ENCODE measurements at places on chromosomes 7 and 10.

GRCh38 chr7:138665249-138665648 is 35.9 kb downstream of the SVOPL start:
- no peak for DNase-seq

DNA sequence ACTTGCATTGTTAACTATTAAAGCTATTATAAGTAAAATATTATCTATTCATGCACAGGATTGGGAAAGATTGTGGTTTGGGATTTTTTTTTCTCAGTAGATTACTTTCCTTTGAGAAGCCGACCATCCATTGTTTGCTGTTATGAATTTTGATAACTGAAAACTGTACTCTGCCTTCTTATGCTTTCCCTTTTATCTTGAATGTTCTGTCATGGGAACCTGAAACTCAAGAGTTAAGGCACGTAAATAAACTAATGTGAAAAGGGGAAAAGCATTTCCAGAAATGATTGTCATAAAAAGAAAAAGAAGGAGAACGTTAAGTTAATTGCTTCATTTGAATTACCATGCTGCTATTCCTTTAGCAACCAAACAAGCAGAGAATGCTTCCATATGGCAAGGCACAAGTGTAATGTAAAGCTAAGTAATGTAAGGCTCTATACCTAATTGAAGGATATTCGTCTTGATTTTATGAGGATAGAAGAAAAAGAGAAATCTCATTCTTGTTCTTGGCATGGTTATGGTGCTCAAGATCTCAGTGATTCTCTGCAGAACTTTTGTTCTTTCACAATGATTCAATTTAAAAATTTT is 370.8 kb downstream of the AUTS2 start:
- no peak for DNase-seq

DNA sequence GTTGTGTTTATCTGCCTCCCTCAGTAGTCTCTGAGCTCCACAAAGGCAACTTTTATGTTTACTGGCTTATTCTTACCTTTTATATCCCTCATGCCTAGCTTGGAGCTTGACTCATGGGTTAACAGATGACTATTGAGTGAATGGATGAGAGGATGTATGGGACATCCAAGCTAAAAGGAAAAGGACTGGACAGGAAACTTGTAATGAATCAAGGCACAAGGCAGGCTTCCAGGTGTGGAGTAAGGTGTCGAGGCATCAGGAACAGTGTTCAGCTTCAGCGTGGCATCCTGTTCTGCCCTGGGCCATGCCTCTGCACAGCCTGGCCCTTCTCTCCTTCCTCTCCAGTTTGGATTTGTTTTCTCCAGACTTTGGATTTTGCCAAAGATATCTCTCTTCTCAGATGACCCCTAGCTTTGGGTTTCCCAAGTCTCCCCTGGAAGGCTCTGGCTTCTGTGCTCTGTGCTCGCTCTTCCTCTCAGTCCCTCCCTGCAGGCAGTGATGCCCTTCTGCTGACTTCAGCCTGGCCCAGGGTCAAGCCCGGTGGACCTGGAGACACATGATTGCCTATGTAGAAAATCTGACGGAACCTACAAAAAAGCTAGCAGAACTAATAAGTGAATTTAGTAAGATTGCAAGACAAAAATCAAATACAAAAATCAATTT is 367.3 kb downstream of the CXCL12 start:
- no peak for DNase-seq

DNA sequence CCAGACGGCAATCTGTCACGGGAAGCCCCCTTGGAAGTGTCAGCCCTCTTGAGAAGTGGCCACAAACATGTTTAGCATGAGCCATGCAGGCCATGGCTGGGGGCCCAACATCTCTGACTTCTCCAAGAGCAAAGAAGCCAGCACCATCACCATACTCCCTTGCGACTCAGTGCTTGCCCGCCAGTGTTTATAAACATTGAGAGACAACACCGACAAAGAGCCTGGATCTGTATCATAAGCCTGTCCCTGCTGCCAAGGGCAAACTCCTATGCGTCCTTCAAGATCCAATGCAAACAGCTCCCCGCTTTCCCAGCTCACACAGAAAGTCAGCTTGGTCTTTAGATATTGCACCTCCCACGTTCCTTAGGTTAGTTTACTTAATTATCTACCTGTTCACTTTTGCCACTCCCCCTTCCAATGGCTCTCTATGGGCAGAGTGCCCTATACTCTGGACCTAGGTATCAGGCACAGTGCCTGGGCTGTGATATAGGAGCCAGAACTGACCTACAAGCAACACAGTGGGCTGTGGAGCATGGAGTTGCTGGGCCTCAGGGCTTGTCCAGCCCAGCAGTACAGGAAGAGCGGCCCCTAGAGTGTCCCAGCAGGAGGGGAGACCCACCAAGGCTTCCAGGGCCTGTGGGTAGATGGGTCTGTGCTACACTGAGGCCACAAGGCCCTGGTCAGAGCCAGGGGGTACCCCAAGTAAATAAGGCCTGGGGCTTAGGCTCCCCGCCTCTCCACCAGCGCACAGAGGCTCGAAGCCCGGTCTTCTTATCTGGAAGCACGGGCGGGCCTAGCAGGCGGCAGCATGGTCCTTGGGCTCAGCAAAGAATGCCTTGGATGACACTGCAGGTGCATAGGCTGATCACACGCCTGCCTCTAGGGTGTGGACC is 37.7 kb downstream of the CAMK2B start:
- DNase-seq, result no peak

DNA sequence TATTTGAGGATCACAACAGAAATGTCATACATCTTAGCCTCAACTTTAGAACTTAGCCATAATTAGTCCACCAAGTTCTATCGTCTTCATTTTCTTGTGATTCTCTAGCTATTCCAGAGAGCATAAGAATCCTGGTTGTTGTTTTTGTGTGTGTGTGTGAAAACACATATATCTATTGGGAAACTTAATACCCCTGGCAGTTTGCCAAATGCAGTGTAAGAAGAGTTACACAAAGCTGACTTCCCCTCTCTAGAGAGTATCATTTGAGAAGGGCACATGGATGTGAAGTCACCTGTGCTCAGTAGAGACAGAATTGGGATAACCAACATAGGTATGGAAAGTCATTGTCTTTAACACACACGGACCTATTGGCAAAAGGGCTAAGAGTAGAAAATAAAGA is 19.3 kb downstream of the FOXI2 start:
- DNase-seq, result no peak

- DNase-seq, result no peak
These were observed 3.3 kb downstream of the SEMA3A start for GRCh38 chr7:84191261-84191660.

GRCh38 chr7:20661884-20662283 is 46.4 kb downstream of the ABCB5 start:
- no peak for DNase-seq

DNA sequence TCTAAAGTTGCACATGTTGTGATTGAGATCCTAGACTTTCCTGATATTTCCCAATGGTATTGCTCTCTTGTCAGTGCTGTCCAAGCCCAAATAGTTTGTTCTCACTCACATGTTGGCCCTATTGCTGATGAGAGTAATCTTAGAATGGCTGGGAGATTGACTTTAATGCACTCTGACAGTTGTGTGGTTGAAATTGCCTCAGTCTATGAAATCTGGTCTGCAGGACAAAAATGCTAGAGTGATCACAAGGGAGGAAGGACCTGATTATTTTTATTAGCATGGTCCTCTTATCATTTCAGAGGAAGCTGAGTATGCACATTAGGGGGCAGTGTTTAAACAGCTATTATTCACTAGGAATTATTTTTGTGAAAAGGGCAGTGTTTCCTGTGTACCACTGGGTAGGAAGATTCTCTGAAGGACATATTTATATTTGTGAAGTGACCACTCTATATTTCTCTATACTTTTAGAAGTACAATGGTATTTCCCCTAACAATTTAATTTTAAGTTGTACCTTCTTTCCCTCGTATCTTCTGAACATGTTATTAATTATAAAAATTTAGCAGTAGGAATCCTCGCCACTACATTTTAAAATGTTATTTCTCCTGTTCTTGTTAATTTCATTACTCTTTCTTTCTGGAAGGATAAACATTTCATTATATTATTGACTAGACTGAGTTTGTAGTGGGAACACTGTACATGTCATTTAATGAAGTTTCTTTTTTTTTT is 64.4 kb downstream of the SUGCT start:
- no peak for DNase-seq

DNA sequence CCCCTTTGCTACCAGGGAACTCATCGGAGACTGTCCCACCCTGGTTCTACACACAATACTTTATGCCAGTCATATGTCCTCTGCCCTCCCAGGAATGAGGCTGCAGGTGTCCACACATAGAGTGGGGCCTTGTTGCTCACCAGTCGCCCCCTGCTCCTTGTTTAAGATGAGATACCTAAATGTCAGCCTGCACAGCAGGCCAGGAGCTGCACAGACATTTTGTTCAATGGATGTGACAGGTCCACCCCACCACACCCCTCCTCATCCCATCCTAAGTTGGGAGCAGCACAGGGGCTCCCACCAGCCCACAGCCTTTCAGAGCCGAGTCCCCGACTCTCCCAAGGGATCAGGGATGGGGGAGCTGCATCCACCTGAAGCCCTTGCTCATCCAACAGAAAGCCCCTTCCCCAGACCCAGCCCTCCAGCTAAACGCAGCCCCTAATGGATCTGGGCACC is 6.2 kb upstream of the GRID1 start:
- no peak for DNase-seq

DNA sequence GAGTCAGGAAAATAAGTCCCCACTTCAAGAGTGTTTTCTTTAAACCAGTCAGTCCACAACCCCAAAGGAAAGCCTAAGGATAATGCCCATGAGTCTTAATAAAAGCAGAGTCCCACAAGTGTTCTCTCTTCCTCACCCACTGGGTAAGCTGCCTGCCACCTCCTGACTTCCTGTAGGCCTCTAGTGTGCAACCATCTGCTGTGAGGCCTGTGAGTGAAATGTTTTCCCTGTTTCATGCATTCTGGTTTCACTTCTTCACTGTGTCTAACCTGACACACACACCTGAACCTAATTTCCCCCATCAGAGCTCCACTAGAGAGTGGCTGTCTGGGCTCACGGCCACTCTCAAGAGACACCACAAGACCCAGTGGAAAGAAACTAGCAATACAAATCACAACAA is 38.9 kb upstream of the GDF10 start:
- no peak for DNase-seq

- DNase-seq, result no peak
These were observed 2.0 kb downstream of the DBNL start for GRCh38 chr7:44046321-44047061.

GRCh38 chr10:15378569-15378968 is 7.5 kb upstream of the FAM171A1 start:
- DNase-seq, result no peak

- DNase-seq, result no peak
These were observed 1254.4 kb upstream of the PHF14 start for GRCh38 chr7:9719303-9719702.

- no peak for DNase-seq
These were observed 8.8 kb upstream of the AZGP1 start for GRCh38 chr7:99984593-99984992.

DNA sequence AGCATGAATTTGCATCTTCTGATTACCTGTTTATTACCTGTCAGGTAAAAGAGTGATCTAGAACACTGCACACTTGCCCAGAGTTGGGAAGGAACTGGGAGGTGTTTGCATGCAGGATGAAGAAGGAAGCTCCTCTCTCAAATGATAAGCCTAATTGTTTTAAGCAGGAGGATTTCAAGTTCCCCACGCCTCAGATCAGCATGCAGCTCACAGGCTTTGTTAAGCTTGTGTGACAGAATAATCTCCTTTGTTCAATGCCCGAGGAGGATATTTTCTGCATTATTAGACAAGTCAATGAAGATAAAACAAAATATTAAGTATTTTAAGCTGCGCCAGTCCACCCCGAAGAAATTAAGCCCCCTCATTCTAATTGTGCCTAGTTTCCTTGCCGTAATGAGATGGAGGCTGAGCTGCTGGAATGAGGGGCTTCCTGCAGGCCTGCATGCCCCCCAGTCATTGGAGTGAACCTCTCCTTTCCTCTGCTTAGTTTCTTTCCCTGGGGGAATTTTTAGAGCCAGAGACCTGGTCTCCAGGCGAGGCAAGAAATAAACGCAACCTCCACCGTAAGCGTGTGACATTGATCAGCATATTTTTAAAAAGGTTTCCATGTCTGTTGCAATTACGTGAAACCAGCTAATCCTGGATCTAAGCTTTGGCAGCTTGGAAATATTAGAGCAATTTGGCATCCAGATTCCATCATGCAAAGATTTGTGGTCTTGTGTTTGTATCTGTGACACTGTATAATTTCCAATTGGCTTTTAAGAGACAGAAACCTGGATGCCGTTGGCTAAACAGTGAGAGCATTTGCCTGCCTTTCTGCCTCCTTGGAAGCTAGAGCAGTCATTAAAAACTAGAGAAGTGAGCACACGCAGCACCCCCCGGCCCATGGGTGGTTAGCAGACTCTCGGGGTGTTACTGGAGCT is 376.0 kb downstream of the GALNT17 start:
- DNase-seq, result no peak

DNA sequence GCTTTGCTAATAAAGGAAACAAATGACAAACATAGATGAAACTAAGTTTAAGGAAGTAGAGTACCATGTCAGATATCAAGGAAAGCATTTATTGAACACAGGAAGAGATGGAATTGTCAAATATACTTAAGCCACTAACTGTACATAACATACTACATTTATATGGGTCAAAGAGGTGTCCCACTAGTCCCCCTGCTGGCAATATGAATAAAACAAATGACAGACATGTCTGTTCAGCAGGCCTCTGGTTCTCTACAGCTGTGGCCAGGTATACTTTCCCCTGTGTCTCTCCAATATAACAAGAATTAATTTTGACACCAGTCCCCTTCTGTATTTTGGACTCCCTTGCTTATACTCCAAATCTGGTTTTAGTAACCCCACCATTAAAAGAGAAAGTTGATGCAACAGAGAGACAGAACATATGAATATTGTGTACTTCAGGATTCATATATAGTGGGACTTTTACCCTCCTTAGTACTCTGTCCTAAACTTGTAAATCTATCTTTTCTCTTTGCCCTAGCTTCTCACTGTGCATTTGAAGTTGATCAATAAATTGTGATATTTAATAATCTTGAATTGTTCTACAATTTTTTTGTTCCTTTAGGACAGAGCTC is 42.9 kb downstream of the CD36 start:
- DNase-seq, result no peak

- DNase-seq, result no peak
These were observed 240.7 kb downstream of the ANK3 start for GRCh38 chr10:60149003-60149402.

GRCh38 chr10:62691336-62691735 is 113.2 kb upstream of the ADO start:
- DNase-seq, result no peak

- no peak for DNase-seq
These were observed 55.1 kb downstream of the FAM53B start for GRCh38 chr10:124688889-124689670.

GRCh38 chr7:135975166-135975565 is 2.0 kb downstream of the MTPN start:
- DNase-seq, result no peak

- DNase-seq, result no peak
These were observed 341.7 kb upstream of the SEMA3D start for GRCh38 chr7:85528581-85528980.
